ENCODE measurements at places on chromosomes 12 and 14. TPM values are rescaled to one million over a fixed set of nuclear protein-coding genes. Genes with fewer than 3 reads are reported as not detected.

Gene STRN3
- 42.1 TPM for polyA plus RNA-seq

Gene KRT72
- polyA plus RNA-seq = not detected

Gene C12orf76
- polyA plus RNA-seq = 18.8 TPM

Gene GXYLT1
- 22.0 TPM for polyA plus RNA-seq

Gene CISTR
- polyA plus RNA-seq = not detected

Gene RNU4-1
- not detected for polyA plus RNA-seq

Gene FGD4
- polyA plus RNA-seq = 14.3 TPM

Gene DENND5B
- polyA plus RNA-seq = 18.0 TPM

Gene RTN1
- polyA plus RNA-seq = 2.2 TPM

Gene TMEM233
- polyA plus RNA-seq = 3.5 TPM

Gene NUP107
- polyA plus RNA-seq = 45.8 TPM

Gene ZDHHC22
- 0.49 TPM for polyA plus RNA-seq

Gene FAM181A
- not detected for polyA plus RNA-seq

Gene CMTM5
- polyA plus RNA-seq = 0.88 TPM

Gene POU6F1
- 9.9 TPM for polyA plus RNA-seq

Gene ENDOU
- polyA plus RNA-seq = 0.39 TPM

Gene ANGEL1
- 12.6 TPM for polyA plus RNA-seq

Data from muscle of leg (tissue), 16 donors.